Memory B cell (primary cell): ENCODE measurements at places on chromosomes 2 and 18.

DNA sequence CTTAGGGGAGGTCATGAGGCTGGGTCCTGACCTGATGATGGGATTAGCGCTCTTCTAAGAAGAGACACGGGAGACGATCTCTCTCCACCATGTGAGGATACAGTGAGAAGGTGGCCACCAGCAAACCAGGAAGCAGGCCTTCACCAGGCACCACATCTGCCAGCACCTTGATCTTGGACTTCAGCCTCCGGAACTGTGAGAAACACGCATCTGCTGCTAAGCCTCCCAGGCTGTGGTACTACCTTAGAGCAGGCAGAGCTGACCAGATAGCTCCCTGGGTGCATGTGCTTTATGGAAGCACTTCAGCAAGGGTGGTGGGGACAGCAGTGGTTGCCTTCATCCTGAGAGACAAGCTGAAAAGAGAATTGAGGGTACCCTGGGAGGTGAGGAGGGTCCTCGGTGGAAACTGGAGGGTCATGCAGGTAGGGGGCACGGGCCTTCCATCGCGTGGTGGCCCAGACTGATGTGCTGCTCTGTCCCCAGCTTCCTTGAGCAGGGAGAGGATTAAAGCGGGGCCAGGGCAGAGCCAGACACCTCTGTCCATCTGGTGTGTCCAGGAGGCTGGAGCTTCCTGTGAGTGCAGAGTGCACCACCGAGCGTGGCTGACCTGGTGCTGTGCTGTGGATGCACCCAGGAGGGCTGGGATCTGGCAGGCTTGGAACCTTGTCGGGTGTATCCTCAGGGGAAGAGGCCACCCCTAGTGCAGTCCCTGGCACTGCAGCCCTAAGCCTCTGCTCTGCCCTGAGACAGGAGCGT is 42.9 kb upstream of the HS6ST1 start:
- no peak for DNase-seq

GRCh38 chr2:207660994-207661393 is 35.8 kb upstream of the METTL21A start:
- no peak for DNase-seq

DNA sequence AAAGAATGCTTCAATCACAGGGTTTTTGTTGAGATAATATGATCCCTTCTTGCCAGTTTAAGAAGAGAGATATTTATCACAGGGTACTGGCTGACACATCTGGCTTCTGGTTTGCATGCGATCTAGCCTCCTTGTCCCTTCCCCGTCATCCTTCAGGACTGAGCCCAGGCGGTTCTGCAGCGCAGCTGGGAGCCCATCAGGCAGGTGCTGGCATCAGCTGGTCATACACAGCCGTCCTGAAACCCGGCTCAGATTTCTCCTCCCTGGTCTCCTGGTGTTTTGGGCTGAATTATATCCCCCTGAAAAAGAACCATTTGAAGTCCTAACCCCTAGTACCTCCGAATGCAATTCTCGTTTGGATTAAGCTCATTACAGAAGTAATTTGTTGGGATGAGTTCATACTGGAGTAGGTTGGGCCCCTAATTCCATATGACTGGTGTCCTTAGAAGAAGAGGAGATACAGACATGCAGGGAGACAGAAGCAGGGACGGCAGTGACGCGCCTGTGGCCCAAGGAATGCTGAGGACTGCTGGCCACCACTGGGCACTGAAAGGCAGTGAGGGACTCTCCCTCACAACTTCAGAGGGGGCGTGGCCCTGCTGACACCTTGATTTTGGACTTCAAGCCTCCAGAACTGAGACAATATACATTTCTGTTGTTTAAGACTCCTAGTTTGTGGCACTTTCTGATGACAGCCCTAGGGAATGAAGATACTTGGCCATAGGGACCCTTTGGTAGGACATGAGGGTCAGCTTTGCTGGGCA is 83.9 kb upstream of the ODC1 start:
- no peak for DNase-seq

- no peak for DNase-seq
These were observed 51.3 kb upstream of the WIPF1 start for GRCh38 chr2:174648896-174649295.

GRCh38 chr2:104919127-104919526 is 65.2 kb downstream of the POU3F3 start:
- no peak for DNase-seq

DNA sequence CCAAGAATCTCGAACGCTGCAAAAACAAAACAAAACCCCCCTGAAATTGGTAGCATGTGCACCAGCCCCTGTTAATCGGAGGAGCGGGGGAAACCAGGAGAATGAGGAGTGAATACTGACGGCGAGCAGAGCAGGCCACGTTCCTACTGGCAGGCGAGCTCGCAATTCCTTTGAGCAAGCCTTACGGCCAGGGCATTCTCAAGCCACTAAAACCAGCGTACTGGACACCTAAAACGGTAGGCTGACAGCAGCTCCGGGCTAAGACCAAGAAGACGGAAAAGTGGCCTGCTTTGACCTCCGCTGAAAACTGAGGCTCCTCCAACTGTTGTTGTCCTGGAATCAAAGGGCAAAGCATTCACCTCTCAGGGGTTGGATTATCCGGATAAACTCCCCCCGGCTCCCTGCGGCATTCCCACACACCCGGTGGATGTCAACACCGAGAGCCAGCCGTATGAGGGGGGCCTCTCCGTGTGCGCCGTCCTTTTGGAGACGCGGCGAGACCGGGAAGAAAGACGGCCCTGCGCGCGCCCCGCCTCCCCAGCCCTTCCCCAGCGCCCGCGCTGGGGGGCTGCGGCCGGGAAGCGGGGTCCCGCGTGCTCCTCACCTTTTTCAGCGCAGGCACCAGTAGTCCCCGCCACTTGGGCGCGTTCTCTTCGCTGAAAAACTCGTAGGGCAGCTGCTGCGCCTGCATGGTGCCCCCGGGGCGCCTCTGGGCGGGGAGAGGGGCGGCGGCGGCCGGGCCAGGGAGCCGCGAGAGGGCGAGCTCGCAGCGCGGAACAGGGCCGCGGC is 925 bp downstream of the SOS1 start:
- DNase-seq, result peak; percentile 73

DNA sequence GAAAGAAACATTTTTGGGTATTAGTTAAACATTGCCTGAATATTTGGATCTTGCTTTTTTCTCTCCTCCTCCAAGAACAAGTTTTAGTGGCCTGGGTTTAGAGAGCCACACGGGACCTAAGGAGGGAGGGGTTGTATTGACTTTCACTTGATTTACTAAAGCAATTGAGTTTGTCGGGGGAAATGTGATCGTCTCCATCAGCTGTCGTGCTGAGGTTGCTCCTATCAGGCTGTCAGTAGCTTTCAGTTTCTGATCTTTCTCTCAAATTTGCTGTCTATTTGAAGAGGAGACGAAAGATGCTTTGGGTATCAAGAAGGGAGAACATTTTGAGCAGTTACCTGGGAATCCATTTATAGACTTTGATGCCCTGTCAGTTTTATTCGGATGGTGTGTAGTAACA is 106.0 kb downstream of the SETBP1 start:
- no peak for DNase-seq

DNA sequence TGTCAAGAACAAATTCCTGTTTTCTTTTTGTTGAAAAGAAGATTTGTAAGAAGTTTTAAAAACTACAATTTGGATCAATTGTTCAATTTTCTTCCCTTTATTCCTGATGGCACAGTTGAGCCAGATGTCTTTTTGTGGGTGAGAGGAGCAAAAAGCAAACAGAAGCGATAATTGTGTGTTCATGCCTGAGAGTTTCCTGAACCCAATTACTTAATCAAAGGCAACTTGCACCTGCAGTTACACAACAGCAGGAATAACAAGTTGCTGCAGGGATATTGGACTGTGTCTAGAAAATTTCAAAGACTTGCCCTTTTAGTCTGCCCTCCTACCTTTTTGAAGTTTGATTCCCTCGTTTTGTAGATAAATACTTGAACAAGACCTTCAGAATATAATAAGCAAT is 383.6 kb downstream of the DSEL start:
- no peak for DNase-seq

DNA sequence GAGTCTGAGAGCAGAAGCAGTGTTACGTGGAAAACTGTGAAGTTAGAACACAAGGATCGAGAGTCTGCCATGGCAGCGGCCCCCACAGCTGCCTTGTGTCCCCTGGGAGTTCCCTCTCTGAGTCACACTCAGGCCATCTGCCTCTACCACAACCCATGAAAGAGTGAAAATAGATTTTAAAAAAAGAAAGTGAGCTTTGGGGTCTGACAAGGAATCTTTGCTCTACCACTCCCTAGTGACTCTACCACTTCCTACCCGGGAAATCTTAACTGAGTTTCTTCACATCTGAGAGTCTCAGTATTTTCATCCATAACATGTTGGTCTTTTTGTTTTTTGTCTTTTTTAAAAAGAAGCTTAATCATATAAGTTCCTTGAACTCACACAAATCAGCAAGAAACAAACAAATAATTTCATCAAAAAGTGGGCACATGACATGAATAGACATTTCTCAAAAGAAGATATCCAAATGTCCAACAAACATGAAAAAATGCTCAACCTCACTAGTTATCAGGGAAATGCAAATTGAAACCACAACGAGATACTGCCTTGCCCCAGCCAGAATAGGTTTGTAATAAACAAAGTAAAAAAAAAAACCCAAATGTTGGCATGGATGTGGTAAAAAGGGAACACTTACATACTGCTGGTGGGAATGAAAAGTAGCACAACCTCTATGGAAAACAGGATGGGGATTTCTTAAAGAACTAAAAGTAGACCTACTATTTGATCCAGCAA is 2.4 kb upstream of the MSGN1 start:
- DNase-seq, result peak; percentile 42

GRCh38 chr2:171166328-171166983 is 5.8 kb upstream of the TLK1 start:
- DNase-seq, result no peak

- no peak for DNase-seq
These were observed 1246.0 kb upstream of the ZEB2 start for GRCh38 chr2:145765874-145766273.

GRCh38 chr2:53058526-53058925 is 709.1 kb upstream of the CHAC2 start:
- no peak for DNase-seq

- no peak for DNase-seq
These were observed 17.5 kb downstream of the KIAA2012 start for GRCh38 chr2:202090530-202090929.

DNA sequence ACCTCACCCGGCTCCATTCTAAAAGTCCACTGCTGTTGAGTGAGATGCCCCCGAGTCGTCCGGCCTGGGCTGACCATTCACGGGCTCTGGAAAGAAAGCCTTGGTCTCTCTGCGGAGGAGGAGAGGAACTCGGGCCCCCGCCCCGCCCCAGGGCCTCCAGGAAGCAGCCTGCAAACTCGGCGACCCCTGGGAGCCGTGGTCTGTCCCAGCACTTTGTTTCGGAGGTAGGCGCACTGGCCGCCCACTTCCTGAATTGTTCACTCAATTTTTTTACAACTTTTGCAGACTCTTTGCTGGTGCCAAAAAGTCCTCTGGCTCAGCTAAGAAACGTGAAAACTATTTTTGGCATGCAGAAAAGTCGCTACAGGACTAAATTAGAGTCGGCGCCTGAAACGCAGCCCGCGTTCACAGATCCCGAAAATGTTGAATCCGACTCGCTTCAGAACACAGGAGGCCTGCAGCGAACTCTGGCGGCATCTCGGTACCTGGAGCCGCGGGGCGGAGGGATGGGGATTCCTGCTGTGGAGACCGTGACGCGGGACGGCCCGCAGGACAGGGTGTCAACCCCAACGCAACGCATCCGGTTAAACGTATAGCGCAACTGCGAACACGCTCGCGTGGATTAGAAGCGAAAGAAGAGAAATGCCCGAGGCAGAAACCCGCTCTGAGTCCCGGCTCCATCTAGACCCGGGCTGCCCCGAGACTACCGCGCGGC is 1.5 kb downstream of the PXDN start:
- DNase-seq, result no peak

GRCh38 chr2:237872178-237872887 is 12.9 kb downstream of the RAMP1 start:
- DNase-seq, result no peak
